Adipocyte (in vitro differentiated cells): ENCODE measurements at places on chromosomes 16 and 17.
A peak's percentile ranks its signal among the peaks of the same experiment; 100 is the strongest.

DNA sequence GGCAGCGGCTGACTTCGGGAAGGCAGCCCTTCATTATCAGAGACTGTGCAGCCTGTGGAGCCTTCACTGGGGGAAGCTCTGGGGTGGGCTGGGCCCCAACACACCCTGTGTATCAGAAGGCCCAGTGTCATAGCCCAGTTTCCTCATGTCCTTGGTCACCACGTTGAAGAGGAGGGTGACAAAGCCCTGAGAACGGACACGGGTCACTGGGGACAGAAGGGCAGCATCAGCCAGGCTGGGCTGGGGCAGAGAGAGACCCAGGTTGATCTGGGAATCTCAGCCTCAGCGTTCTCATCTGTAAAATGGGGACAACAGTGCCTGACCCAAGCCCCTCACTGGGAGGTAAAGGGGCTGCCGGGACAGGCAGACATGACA is 19.3 kb downstream of the B9D1 start:
- no peak for DNase-seq

DNA sequence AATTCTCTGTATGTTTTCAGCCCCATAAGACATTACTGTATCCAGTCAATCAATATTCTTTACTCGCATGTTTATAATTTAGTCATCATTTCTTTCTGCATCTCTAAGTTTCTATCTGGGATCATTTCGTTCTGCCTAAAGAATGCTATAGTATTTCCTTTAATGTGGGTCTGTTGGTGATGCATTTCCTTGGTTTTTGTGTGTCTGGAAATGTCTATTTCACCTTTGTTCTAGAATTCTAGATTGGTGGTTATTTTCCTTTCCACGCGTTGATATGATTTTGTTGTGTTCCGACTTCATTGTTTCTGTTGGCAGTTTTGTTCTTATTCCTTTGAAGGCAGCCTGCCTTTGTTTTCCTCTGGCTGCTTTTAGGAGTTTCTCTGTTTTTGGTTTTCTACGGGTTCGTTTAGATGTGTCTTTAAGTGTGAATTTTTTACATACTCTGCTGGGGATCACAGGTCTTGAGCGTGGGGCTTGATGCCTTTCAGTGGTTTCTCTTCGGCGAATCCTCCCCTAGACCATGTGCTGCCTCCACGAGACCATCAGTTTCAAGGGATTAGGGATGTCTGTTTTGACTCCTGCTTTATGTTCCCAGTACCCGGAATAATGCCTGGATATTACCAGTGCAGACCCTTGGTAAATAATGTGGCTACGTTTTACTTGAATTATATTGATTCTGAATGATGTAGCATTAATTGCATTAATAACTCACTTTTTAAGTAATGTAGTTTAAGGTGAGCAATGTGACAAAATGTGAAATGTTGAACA is 23.5 kb downstream of the POLR3E start:
- no peak for DNase-seq

GRCh38 chr17:79627184-79627765 is 16.4 kb upstream of the RBFOX3 start:
- DNase-seq, result no peak

DNA sequence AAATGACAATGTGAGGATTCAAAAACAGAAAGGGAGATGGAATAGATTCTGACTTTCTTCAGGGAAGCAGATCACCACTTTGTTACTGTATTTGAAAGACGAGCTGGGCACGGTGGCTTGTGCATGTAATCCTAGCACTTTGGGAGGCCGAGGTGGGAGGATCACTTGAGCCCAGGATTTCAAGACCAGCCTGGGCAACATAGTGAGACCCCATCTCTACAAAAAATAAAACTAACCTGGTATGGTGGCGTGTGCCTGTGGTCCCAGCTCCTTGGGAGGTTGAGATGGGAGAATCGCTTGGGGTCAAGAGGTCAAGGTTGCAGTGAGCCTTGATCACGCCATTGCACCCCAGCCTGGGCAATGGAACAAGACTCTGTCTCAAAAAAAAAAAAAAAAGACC is 34.0 kb downstream of the PIGL start:
- no peak for DNase-seq

DNA sequence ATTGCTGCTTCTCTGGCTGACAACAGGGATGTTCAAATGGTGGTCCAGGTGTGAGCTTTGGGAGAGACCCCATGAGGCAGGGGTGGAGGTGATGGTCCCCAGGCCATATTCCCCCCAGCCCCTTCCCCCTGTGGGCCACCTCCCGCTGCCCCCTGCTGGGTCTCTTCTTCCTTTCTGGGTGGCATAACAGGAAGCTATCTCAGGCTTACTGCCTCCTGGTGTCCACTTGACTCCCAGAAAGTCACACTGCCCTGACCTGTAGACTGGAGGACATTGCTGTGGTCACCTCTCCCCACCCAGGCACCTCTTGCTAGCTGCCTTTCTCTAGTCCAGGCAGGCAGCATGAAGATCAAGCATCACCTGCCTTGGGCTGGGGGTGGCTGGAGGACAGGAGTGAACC is 46.4 kb upstream of the PLCG2 start:
- no peak for DNase-seq

DNA sequence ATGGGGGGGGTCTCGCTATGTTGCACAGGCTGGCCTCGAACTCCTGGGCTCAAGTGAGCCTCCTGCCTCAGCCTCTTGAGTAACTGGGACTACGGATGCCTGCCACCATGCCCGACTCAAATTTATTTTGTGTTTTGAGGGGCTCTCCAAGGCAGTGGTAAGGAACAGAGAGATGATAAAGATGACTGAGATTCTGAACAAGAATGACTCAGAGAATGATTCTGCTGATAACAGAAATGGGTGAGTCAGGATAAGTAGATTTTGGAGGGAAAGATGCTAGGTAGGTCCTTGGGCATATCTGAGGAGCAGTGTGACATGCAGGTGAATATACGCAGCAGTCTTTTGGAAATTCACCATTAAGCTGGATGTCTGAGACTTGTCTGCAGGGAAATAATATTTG is 2.6 kb downstream of the TMEM220 start:
- DNase-seq, result no peak

DNA sequence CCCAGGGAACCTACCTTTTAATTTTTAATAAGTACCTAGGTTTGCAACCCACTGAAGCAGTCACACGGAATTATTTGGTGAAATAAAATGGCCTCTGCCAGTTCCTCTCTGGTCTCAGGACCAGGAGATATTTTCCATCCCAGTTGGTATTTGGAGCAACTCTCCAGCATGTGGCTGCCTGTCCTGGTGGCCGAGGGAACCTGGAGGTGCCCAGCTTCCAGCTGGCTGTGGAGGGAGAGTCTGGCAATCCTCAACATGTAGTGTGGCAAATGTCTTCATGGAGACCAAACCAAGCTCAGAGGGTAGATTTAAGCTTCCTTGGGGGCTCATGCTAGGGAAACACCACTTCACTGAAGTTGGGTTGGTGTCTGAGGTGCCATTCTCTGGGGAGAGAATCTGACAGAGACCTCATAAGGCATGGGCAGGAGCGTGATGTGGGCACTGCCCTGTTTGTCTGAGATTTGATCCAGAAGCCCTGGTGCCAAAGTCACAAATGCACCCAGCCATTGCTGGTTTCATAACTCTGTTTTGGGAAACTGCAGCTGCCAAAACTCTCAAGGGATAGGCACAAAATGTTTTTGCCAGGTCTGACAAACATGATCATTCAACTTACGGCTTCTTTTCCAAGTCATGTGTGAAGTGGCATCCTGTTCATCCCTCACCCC is 2.8 kb downstream of the MT1X start:
- DNase-seq, result no peak

- no peak for DNase-seq
Observed at GRCh38 chr16:17510567-17510966, 39.8 kb upstream of the XYLT1 start.

DNA sequence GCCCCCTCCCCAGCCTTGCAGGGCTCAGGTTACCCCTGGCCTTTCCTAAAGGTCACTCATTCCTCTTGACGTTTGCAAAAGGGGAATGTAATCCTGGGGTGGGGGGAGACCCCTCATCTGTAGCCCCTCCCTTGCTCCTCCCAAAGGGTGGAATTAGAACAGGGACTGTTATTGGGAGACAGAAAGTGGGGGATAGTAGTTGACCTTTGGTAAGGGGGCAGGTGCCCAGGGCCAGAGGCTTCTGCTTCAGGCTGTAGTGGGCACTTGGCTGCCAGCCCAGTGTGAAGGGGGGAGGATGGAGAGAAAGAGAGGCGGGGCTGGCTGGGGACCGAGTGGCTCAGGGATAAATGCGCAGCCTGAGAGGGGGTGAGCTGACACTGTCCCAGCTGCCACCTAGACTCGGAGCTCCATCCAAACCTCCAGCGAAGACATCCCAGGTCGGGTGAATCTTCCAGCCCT is at the start of gene ENO3:
TSS of gene ENO3 (plus strand) at position 374 of the 459 bp plus-strand sequence. CDS start 711 bp downstream, outside the sequence.
- DNase-seq, result no peak

DNA sequence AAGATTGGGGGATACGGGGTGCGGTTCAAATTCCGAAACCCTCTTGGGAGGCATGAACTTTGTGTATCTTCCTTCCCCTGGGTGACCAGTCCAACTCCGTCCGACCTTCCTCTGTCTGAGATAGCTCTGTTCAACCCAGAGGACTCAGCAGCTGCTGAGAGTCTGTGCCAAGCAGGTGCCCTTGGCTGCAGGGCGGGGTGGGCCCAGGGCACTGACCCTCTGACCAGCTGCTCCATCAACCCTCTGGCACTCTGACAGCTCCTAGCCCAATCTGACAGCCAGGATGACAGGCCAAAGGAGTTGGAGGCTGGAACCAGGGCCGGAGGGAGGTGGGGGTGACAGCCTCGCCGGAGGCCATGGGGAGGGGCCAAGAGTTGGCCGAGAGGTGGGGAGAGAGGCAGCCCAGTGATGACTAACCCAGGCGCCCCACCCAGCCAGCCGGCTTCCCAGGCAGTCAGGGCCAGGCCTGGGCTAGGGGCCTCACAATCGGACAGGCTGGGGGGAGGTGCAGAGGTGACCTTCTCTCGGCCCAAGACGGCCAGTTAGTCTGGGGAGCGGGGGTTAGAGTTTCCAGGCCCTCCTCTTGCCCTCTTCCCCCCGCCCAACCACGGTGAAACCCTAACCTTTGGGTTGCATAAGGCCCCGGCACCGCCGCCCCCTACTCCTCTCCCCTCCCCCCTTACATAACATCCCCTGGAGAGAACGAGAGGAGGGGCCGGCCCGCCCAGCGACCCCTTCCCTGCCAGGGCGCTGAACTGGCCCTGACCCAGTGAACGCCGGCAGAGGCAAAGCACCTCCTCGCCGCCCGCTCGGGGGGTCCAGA is 5.0 kb upstream of the TLCD2 start:
- peak; percentile 96 for DNase-seq

DNA sequence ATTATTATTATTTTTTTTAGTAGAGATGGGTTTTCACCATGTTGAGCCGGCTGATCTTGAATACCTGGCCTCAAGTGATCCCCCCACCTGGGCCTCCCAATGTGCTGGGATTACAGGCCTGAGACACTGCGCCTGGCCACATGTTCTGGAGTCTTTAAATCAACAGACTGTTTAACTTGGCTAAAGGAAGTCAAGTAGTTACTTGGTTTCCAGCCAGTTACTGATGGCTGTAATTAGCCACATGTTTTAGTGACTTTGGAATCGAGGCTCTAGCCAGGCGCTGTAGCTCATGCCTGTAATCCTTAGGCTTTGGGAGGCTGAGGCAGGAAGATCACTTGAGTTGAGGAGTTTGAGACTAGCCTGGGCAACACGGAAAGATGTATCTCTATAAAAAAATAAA is 699.2 kb upstream of the RBFOX1 start:
- DNase-seq, result no peak

DNA sequence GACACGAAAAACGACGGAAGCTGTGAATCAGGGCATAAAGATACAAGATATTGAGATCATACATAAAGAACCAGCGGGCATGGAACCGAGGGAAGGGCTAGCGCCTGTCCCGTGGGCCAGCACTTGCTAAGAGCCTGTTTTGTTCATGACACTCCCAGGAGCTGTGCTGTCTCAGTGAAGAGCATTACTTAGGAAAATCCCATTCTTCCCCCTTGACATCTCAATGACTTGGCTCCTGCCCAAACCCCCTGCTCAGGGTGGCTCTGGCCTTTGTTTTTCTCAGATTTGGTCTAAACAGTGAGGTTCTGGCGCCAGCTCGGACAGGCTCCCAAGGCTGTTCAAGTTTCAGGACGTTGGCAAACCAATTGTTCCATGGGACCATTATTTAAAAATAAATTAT is 79.1 kb upstream of the SEC14L1 start:
- DNase-seq, result no peak

DNA sequence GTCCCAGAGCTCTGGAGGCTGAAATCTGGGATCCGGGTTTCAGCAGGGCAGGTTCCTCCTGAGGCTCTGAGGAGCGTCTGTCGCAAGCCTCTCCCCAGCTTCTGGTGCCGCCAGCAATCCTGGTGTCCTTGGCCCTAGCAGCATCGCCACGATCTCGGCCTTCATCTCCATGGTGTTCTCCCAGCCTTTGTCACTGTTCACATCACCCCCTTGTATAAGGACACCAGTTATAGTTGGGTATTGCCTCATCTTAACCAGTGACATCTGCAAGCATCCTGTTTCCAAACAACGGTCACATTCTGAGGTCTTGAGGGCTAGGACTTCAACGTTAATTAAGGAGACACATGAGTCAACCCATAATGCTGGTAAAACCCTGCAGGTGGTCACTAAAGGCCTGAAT is 2.8 kb upstream of the PPP1R27 start:
- no peak for DNase-seq

- no peak for DNase-seq
Observed at GRCh38 chr16:81324808-81325207, 10.0 kb downstream of the GAN start.
